Common myeloid progenitor, CD34-positive (primary cell): ENCODE measurements at places on chromosomes 4 and X.

GRCh38 chr4:55018521-55018920 lies 106.9 kb downstream of the KDR start:
- DNase-seq, result no peak

- peak; percentile 51 for DNase-seq
Observed at GRCh38 chr4:138035781-138036258, 206.3 kb downstream of the SLC7A11 start.

DNA sequence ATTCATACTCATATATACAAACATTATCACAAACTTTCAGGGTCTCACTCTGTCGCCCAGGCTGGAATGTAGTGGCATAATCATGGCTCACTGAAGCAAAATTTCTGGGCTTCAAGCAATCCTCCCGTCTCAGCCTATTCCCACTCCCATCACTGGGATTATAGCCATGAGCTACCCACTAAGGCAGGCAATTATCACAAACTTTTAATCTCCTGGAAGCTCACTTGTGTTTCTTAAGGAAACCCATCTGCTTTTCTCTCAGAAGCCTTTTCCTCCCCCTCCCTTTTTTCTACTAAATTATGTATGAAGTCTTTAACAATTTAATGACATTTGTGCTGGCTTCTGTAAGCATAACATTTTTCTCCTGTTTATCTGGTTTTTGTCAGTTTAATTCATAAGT lies 170.5 kb downstream of the AREG start:
- DNase-seq, result no peak

- peak; percentile 11 for DNase-seq
Observed at GRCh38 chrX:69179380-69179911, 14.2 kb upstream of the PJA1 start.

- DNase-seq, result no peak
Observed at GRCh38 chr4:141713771-141714445, 77.5 kb downstream of the IL15 start.

- DNase-seq, result peak; percentile 68
Observed at GRCh38 chr4:128917781-128918180, 108.3 kb downstream of the JADE1 start.
